Right cardiac atrium (tissue), 5 donors: ENCODE measurements at places on chromosomes 2 and 18. TPM values are rescaled to one million over a fixed set of nuclear protein-coding genes. Genes with fewer than 3 reads are reported as not detected.

Gene TEX44
- not detected for total RNA-seq

Gene REEP1
- total RNA-seq: 28.1 TPM

Gene COLEC12
- total RNA-seq: 6.6 TPM

Gene PAIP2B
- total RNA-seq: 28.0 TPM

Gene UGT1A1
- total RNA-seq: not detected

Gene OTOS
- not detected for total RNA-seq

Gene KATNAL2
- total RNA-seq: 7.0 TPM

Gene FABP1
- not detected for total RNA-seq
